ENCODE measurements at places on chromosomes 7 and 10.
A peak's percentile ranks its signal among the peaks of the same experiment; 100 is the strongest.

GRCh38 chr7:74026406-74026902 lies 1.5 kb upstream of the ELN start:
- no peak for DNase-seq

DNA sequence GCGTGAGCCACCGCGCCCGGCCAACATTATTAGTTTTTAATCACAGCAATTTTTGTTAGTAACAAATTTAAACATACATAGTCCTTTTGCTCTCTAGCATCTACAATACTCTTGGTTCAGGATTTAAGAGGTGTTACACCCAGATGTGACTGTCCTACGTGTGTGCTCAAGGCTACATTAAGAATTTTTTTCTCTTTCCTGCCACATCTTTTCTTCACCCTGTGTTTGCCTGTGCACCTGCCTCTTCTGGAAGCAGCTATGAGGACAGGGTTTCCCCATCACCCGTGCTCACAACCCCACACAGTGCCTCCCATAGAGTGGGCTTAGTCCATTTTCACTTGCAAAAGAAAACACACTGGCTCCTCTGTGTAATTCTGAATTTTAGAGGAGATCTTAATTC lies 186.7 kb upstream of the KLF6 start:
- DNase-seq, result no peak

DNA sequence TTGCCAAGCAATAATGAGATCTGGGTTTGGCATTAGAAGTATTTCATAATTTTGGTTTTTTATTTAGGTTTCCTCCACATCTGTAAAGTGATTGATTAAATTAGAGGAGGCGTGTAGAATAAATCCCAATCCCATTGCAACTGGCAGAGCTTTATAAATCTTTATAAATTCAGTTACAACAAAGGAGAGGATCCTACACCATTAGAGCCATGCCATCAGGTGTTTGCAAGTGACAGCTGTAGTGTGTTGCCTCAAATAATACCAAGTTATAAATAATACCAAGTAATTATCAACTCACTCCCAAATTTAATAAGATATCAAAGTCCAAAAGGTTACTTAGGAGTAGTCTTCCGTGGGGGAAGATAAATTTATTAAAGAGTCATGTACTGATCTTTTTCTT lies 62.2 kb downstream of the PODXL start:
- DNase-seq, result no peak

DNA sequence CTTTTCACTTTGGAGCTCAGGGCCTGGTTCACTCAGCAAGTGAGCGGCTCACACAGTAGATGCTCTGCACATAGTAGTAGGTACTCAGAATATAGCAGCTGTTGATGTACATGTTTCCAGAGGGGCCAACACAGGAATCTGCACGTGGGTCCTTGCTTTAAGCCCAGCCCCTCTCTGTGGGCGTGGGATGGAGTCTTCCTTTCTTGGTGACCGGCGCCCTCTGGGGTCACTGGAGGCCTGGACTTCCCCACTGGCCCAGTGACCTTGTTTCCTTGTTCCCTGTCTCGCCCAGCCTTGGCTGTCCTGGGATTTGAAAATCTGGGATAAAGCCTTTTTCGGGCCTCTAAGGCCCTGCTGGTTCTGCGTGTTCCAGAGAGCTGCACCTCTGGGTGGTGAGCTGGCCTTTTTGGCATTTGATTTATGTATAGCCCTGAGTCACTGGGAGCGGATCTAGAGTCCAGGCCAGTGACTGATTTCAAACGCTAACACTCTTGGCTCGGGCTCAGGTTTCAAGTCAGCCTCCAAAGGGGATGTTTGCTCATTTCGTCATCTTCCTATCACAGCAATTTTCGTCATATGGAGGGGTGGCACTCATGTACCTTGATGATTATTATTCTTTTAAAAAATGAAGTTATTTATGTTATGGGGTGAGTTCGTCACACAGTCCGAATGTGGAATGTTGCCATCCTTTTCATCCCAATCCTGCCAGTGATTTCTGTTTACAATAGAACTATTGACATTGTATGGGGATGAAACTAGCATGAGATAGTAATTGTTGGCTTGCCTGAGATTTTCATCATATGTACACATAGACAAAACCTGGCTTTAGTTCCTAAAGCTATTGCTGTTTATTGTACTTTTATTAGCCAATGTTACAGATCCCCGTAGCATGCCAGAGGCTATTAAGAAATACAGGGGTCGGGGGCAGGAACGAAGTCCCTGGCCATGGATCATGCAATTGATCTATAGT lies 65.5 kb downstream of the CUX1 start:
- DNase-seq, result peak; percentile 21

DNA sequence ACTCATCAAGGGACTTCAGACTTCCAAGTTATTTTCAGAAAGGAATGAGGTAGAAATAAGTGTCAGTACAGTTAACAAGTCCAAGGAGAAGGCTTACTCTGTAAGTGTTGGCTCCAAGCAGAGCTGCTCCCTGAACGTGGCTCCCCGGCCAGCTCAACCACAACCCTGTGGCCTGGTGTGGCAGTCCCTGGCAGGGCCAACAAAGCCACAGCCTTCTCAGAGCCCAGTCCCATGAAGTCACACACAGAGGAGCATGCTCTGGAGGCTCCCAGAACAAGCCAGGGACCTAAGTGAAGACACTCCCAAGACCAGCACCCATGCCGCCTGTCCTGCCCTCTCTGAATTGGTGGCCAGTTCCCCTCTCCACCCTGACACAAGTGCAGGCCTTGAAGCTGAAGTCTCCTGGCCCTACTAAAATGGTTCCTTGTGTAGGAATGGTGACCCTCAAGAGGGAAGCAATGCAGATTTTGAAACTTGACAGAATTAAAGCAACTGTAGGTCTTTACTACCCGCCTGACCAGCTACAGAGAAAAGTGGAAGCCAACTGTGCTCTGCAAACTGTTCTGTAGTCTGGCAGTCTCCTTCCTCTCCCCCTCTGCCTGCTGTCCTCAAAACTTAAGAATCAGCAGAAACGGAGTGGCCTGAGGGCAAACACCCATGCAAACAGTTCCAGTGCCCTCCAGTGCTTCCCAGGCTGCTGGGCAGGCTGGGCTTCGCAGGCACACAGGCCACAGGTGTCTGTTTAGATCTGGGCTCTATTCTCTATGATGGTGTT lies 51.1 kb downstream of the NOD1 start:
- DNase-seq, result no peak

DNA sequence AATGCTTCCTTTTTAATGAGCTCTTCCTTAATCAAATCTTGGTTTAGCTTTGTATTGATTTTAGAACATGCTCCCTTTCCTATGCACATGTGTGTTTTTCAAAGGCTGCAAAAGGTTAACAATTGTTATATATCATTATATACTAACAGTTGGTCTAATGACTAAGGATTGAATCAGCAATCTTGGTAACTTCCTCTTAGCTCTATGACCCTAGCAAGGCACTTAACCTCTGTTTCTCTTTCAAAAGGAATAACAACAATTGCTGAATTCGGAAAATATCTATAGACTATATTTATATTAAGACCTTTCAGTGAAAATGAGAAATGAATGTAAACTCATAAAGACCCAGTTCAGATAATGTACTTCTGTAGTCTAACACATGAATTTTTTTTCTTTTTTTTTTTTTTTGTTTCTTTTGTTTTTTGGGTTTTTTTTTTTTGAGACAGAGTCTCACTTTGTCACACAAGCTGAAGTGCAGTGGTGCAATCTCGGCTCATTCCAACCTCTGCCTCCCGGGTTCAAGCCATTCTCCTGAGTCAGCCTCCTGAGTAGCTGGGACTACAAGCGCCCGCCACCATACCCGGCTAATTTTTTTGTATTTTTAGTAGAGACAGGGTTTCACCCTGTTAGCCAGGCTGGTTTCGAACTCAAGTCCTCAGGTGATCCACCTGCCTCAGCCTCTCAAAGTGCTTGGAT lies 48.8 kb downstream of the HOXA1 start:
- DNase-seq, result no peak

- no peak for DNase-seq
These were observed 83.9 kb upstream of the ITGB1 start for GRCh38 chr10:33041783-33042437.

DNA sequence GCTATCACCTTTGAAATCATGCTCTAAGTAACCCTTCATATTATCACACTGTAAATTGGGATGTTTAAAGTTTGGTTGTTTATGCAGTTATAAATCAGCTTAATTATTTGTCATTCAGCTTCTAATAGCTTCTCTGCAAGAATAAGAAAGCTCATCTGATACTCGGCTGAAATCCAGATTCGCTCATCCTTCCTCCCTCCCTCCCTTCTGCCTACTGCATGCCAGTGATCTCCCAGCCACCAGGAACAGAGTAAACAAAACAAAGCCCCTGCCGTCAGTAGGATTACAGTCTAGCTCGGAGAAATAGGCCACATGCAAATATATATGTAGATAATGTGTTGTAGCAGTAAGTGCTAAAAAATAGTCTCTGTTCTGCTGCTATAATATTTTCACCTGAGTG lies 211.8 kb downstream of the NSUN6 start:
- DNase-seq, result no peak

GRCh38 chr7:92206672-92207071 lies 27.7 kb upstream of the LRRD1 start:
- DNase-seq, result no peak
